Femur (tissue), 1 donor: ENCODE measurements at places on chromosomes 11 and 22.

DNA sequence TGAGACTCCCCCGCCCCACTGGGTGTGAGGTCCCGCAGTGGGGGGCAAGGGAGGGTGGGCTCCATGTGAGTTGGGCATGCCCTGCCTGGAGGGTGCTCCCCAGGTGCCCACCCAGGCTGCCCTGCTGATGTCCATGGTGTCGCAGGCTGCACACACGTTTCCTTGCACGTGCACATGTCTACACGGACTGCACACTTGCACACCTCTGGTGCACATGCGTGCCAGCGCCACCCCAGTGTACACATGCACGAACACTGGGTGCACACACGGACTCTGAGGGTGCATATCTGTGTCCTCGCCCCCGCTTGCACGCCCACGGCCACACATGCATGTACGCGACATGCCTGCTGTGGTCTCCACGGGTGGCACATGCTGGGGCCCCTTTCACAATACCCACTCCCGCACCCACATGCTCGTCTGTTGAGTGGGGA is 35.2 kb upstream of the PRODH start:
- no peak for DNase-seq

DNA sequence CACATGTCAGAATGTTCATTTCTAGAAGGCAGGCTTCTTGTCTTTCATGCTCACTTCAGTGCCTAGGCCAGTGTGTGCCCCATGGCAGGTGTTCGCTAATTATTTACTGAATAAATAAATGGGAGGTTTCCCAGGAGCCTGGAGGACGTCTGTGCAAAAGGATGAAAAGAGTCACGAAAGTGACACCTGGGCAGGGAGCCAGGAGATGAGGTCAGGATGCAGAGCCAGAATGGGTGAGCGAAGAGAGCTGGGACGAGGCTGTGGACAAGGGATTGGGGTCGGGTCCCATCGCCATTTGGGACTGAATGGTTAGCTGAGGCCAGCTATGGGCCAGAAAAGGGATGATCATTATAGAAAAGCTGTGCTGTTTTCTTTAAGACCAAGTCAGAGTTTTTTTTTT is 560.4 kb downstream of the TBC1D22A start:
- DNase-seq = no peak

- no peak for DNase-seq
Measured at GRCh38 chr11:80694385-80694784, 1253.6 kb upstream of the TENM4 start.

- no peak for DNase-seq
Measured at GRCh38 chr22:27386186-27386585, 415.4 kb downstream of the MN1 start.

GRCh38 chr11:67435031-67435726 is 2.3 kb downstream of the PTPRCAP start:
- DNase-seq = no peak

- no peak for DNase-seq
Measured at GRCh38 chr11:66701432-66702240, 23.9 kb upstream of the RBM4B start.

- peak; percentile 61 for DNase-seq
Measured at GRCh38 chr11:86577644-86578636, 94.5 kb downstream of the ME3 start.

GRCh38 chr11:110242746-110243145 is 53.7 kb downstream of the RDX start:
- DNase-seq = no peak

GRCh38 chr11:111059726-111060125 is 185.8 kb upstream of the POU2AF2 start:
- no peak for DNase-seq
